ENCODE measurements at places on chromosomes 2 and 18.

DNA sequence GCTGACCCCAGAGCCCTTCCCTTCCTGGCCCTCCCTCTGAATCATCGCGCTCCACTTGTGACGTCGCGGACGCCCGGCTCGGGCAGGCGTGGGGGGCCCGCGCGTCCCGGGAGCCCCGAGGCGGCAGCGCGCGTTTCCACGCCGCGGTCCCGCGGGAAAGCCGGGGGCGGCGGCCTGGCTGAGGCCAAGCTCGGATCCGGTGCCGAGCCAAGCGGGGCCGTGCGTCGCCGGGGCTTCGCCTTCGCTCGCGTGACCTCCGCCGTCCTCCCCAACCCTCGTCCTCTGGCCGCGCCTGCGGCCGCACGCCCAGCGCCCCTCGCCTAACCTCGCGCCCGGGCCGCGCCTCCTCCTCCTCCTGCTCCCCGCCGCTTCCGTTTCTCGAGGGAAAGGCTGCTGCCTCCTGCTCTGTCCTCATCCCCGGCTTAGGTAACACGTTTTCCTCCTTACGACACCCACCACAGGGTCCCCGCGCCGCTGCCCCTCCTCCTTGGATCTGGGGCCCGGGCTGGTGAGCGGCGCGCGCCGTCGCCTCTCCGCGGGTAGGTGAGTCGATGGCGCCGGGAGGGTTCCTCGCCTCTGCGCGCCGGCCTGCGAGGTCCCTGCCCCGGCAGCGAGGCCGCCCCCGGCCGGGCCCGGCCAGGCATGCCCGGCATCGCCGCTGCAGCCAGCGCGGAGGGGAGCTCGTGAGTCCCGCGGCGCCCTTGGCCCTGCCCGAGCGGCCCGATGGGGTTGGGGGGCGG, at the start of gene INPP1:
Gene INPP1 (plus strand): TSS at position 54 of the 740 bp plus-strand sequence. CDS start 16,514 bp downstream, outside the sequence.
- peak; percentile 50 for DNase-seq

DNA sequence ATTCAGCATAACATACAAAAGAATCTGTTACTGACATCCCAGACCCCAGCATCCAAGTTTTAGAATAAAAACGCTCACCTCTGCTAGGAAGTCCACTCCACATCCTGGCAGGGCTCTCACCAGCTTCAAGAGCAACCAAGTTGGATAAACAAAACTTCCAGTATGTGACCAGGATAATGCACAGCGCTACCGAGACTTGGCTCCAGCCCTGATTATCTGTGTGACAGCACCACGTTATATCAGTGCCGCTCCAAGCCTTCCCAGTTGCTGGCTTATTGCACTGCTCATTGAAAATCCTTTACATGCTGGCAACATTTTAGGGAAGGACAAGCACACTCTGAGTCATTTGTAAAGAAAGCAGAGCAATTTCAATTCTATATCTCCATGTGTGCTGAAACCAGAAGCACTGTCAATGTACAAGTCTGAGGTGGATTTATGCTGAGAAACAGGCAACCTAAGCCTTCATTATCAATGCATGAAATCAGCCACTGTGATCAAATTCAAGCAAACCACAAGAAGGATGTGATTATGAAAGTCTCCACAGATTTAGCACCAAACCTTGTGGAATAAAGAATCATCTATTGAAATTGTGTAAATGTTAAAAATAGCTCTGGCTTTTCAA, 115.7 kb downstream of the ZNF385B start:
- no peak for DNase-seq

DNA sequence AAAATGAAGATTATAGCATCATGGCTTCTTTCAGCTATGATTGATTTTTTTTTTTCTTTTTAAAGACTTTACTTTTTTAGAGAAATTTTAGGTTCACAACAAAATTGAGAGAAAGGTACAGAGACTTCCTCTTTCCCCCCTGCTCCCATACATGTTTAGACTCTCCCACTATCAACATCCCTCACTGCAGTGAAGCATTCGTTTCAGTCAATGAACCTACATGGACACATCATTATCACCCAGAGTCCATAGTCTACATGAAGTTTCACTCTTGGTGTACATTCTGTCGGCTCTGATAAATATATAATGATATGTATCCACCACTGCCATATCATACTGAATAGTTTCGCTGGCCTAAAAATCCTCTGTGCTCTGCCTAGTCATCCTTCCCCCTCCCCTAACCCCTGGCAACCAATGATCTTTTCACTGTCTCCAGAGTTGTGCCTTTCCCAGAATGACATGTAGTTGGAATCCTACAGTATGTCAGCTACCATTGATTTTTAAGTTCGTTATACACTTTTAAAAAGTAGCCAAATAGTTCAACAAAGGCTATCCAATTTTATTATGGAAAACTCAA, 86.8 kb downstream of the GPD2 start:
- no peak for DNase-seq

DNA sequence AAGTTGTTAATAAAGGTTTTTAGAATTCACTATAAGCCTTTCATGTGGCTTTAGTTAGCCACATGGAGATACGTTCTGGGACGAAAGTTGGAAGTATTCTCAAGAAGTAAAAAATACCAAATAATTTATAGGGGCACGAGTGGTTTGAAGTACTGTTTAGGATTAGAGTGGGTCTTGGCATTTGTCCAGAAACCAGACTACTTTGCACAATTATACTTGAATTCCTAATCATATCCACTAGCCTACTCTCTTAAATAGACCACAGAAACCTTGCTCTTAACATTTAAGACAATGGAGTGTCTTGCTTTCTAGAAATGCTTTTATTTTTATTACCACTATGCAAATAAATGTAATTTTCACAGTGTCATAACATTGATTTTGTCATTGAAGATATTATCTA, 44.6 kb downstream of the UBE2E3 start:
- no peak for DNase-seq

DNA sequence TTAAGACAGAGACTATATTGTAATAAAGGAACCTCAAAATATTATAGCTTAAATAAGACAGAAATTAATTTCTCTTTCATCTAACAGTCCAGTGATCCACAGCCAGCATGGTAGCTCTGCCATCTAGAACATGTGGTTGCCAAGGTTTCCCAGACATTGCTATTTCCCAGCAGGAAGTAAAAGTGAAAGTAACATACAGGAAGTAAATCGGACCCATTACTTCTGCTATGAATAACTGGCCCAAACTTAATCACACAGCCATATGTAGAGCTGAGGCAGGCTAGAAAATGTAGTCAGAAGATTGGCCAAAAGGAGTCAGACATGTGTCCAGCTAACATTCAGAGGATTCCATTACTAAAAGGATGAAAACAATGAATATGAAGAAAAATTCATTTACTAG, 71.0 kb downstream of the NOL4 start:
- DNase-seq = peak; percentile 71

DNA sequence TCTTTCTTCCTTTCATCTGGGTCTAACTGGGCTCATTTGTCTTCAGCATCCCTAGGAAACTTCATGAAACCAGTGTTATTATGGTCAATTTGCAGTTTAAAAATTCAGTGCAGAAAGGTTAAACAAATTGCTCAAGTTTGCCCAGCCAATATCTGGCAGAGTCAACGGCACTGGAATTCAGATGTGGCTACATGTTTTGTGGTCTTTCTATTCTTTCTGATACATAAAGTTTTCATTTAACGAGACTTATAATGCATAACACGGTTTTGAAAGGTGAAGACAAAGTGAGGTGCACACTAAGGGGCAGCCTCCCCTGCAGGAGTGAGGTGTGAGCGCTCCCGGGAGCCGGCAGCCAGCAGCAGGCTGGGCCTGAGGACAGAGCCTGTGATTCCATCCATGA, 164.6 kb downstream of the RTP5 start:
- no peak for DNase-seq

DNA sequence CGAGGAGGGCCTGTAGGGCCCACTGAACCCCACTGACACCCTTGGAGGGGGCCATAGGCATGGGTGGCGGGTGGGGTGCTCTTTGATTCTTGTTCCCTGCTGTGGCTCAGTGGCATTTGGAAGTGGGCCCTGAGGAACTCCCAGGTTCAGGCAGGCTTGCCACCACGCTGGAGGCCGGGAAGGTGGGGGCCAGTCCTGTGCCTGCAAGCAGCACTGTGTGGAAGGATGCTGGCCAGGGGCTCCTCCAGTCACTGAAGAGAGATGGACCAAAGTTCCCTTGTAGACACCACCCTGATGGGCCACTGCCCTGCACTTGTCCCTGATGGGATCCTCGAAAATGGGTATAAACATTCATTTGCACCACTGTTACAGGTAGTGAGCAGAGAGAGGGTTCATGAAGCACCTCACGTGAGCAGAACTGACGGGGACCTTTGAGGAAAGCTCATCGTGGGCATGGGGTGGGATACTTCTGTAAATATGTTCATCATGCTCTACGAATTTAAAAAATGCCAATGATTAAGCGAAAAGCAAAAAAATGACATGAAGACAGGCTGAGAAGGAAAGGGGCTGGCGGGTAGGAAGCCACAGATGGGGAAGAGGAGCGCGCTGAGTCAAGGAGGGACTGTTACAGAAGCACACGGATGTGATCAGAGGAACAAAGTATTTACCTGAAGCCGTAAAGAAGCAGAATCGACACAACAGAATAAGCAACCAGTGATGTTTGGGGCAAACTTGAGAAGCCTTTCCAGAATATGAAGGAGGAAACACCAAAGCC, 45.2 kb upstream of the ASB1 start:
- DNase-seq = no peak

GRCh38 chr2:88176352-88176984, 6.3 kb downstream of the THNSL2 start:
- DNase-seq = no peak

GRCh38 chr2:66082581-66082980, 352.3 kb upstream of the MEIS1 start:
- DNase-seq = no peak

GRCh38 chr2:136286423-136286822, 168.5 kb upstream of the CXCR4 start:
- no peak for DNase-seq

GRCh38 chr2:101900375-101900774, 91.4 kb upstream of the IL1R2 start:
- no peak for DNase-seq

DNA sequence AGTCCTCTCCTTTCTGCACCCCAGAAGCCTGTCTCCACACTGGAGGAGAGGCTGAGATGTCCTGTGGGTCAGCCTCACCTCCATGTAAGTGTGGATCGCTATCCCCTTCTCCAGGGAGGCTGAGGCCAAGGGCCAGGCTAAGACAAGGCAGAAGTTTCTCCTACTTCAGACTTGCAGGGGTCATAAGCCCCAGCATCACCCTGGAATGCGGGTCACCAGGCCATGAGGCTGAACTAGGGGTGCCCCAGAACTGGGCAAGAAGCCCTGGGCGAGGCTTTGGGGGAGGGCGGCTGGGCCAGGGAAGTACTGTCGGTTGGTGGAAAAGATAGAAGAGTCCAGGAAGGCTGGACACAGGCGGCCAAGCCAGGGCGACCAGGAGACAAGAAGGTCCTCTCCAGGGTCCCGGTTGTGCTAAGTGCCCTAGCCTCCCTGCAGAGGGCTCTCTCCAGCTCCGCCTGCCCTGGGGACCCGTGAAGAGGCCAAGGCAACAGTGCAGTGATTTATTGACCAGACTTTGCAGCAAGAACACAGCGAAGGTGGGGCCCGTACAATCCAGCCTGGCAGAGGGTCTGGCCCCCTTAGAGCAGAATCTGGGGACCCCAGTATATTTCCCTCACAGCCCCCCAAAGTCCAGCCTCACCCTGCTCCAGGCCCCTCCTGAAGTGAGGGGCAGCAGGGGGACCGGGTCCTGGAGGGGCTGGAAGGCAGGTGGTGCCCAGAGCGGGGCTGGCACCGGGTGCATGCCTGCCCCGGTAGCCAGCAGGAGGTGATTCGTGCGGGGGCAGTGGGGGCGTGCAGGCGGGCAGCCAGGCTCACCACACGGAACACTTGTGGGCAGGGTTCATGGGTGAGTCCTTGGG, 8.1 kb downstream of the ECEL1 start:
- DNase-seq = no peak

DNA sequence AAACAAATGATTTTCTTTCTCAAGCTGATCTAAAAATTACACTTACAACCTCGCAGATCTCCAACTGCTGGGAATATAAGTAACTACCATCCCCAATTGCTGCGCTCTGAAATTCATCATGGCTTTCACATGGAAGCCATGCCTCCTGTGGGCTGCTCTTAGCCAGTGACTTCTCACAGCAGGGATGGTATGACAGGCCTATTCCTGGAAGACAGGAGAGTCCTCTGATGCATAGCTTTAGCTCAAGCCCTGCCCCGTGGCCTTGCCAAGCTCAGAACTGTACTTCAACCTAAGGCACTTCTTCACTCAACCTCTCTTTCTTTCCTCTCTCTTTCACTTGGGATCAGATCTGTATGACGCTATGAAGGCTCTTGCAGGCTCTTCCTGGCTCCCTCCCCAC, 12.6 kb upstream of the ELAC1 start:
- DNase-seq = no peak

GRCh38 chr18:27094621-27095020, 90.5 kb downstream of the CHST9 start:
- DNase-seq = no peak

- peak; percentile 83 for DNase-seq
Observed at GRCh38 chr18:46250084-46250811, 146.1 kb downstream of the HAUS1 start.

- DNase-seq = no peak
Observed at GRCh38 chr2:8406271-8406670, 275.6 kb upstream of the ID2 start.

DNA sequence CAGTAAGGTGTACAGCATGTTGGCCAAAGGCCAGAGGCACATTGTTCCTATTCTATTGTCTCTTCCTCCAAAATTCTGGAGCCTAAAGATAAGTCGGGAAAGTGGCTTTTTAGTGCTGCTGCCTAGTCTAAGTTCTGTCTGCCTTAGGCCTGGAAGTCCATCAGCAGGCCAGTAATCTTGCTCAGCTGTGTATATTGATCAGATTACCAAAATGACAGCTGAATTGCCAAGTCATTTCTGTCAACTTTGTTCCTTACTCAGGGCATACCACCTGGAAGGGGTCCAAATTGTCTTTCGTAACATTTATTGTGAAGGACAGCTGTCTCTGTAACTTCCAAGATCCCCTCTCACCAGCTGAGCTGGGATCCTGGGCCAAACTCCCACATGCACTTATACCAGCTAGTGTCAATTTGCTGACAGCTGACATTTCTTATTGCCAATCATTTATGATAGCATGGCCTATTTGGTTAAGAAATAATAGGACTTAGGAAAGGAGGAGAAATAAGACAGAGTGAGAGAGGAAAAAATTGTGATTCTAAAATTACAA, 116.8 kb upstream of the FSHR start:
- no peak for DNase-seq

GRCh38 chr2:226135861-226136548, 663.6 kb downstream of the IRS1 start:
- DNase-seq = no peak

All from NCI-H2029 (cell line).